ENCODE measurements at places on chromosomes 3 and 15. TPM values are rescaled to one million over a fixed set of nuclear protein-coding genes. Genes with fewer than 3 reads are reported as not detected.

The GOLGA8G gene
- total RNA-seq = not detected

The RTP3 gene
- not detected for total RNA-seq

GRCh38 chr3:126672340-126672739 is 17.4 kb upstream of the TXNRD3 start:
- H3K4me3 ChIP-seq = no peak overlapping the region
- no peaks in the 10 kb centered on the region for H3K4me1 ChIP-seq
- no peaks in the 10 kb centered on the region for H3K27me3 ChIP-seq
- H3K27ac ChIP-seq = no peak overlapping the region
- DNase-seq = no peak

- no peaks in the 10 kb centered on the region for H3K36me3 ChIP-seq
- H3K4me1 ChIP-seq = no peaks in the 10 kb centered on the region
- no peak overlapping the region for H3K27ac ChIP-seq
Measured at GRCh38 chr3:30704931-30705890, 98.8 kb downstream of the TGFBR2 start.

DNA sequence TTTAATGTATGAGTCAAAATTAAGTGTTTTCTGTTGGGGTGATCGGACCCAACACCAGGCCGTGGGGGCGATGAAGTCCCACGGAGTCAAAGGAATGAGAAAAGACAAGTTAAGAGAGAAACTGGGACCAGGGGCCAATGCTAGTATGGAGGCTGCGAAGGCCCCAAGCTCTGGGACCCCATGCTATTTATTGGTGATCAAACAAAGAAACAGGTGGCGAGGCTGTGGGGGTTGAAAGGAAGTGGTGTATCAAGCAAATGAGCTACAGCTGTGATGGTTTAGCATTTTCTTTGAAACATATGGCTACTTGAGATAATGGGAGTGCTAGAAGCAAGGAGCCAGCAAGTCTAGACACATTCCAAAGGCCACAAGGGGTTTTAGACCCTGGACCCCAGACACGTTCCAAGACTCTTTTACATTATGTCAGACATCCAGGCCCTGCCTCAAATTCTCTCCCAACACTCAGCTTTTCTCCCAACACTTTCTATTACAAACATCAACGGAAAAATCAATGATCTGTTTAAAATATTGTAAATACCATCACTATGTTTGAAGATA is 56.0 kb upstream of the SNRPN start:
- H3K27me3 ChIP-seq = no peaks in the 10 kb centered on the region
- no peak overlapping the region for H3K27ac ChIP-seq
- no peaks in the 10 kb centered on the region for H3K36me3 ChIP-seq
- H3K4me3 ChIP-seq = no peak overlapping the region
- no peak for DNase-seq

GRCh38 chr3:88312256-88312655 is 162.5 kb downstream of the C3orf38 start:
- H3K36me3 ChIP-seq = no peaks in the 10 kb centered on the region
- no peaks in the 10 kb centered on the region for H3K4me1 ChIP-seq
- H3K27ac ChIP-seq = no peak overlapping the region
- H3K4me3 ChIP-seq = no peak overlapping the region
- DNase-seq = no peak
